Activated CD8-positive, alpha-beta memory T cell treated with anti-CD3 and anti-CD28 coated beads for 4 hours (primary cell): ENCODE measurements at places on chromosomes 6 and 20.

DNA sequence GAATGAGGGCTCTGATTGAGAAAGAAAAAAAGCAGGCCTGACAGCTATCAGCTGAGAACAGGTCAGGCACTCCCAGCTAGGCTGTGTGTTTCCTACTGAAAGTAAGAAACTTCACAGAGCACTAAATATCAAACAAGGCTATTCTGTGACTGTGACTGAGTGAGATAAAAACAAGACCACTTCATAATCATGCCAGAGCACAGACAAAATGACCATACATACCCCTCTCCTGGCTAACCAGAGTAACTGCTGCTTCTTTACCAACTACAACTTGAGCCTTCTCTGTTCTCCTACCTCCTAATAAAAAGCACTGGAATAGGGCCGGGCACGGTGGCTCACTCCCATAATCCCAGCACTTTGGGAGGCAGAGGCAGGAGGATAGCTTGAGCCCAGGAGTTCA, 6.8 kb upstream of the BTN1A1 start:
- no peak for DNase-seq

- no peak for DNase-seq
These were observed 169.7 kb upstream of the GGTLC1 start for GRCh38 chr20:24158281-24158680.

GRCh38 chr6:11702089-11702488, 76.5 kb downstream of the ADTRP start:
- DNase-seq, result no peak

GRCh38 chr6:52529311-52529710, 47.5 kb downstream of the TRAM2 start:
- no peak for DNase-seq

GRCh38 chr6:14396826-14397517, 279.4 kb downstream of the CD83 start:
- DNase-seq, result no peak

DNA sequence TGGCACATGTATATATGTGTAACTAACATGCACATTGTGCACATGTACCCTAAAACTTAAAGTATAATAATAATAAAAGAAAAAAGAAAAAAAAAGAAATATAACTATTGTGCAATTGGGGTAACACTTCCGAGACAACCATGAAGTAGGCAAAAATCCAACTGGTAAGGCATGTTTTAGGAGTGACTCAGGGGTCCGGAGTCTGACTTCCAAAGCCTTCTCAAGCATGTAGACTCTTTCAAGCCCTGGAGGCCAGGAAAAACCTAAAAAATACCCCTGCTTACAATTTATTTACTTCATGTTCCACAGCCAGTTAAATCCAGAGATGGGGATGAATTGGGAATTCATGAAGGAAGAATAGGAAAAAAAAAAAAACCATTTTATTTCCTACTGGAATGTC, 161.3 kb upstream of the PHACTR1 start:
- DNase-seq, result no peak

DNA sequence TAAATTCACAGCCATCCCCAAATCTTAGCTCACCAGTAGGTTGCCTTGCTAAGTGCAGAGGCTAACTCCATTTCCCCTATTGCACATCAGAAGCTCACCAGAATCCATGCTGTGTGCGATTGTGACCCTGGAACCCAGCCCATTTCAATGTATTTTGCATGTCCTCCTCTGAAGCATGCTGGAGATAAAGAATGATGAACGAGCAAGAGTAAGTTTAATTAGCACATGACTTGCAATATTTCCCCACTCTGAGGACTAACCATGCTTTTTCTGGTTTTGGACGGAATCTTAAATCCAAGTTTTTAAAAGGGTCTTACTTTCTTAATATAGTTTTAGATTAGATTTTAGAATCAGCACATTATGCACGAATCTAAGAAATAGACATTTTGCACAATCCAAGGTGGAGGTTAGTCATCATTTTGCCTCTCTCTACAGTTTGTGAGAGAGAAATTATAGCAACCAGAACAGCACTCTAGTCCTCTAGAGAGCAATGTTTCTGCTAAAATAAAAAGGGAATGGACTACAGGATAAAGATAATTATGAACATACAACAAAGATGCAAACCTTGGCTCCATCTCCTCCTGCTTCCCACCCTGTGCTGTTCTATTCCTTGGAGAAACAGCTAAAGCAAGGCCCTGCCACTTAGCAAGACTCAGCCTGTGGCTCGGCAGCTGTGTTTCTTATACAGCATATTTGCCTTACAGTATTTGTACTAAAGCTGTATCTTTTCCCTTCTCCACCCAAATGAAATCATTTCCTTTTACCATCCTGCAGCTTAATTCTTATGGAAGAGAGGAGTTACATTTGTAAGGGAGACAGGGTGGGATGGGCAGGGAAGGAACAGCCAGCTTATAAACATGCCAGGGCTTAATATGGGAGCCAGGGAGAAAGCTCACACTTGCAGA, 24.9 kb upstream of the LAMA4 start:
- no peak for DNase-seq

- DNase-seq, result no peak
These were observed 9.3 kb downstream of the ANGPT4 start for GRCh38 chr20:906703-907270.
